ENCODE measurements at places on chromosomes 12 and 14.

DNA sequence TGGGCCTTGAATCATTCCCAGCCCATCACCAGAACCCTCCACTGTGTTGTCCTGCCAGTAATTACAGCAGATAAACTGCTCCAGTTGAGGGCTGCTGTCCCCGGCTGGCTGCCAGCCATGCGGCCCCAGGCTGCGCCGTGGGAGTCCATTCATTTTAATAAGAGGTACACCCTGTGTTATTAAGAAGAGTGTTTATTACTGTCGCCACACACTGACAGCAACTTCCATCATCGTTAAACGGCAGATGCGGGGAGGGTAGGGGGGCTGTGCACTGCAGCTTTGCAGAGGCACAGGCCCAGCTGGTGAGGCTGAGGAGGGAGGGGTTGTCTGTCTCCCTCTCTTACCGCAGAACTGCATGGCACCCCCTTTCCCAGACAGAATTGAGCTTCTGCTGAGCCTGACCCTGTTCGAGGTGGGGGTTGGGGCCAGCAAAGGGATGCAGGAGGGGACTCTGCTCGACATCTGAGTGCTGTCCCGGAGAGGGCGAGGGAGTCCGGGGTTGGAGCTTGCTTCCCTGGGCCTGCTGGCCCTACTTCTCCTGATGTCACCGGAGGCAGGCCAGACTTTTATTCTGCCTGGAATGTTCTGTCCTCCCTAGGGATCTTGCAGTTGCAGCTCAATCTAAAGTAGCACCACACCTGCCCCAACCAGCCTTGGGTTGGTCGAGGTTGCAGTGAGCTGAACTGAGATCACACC, 33.8 kb upstream of the GPATCH2L start:
- no peak for DNase-seq

GRCh38 chr12:1618489-1618888, 10.5 kb upstream of the WNT5B start:
- DNase-seq: no peak

GRCh38 chr14:96038920-96039632, at the start of gene C14orf132:
C14orf132 (plus strand) TSS chr14:96039362; CDS start chr14:96039501, 139 bp downstream.
- no peak for DNase-seq

DNA sequence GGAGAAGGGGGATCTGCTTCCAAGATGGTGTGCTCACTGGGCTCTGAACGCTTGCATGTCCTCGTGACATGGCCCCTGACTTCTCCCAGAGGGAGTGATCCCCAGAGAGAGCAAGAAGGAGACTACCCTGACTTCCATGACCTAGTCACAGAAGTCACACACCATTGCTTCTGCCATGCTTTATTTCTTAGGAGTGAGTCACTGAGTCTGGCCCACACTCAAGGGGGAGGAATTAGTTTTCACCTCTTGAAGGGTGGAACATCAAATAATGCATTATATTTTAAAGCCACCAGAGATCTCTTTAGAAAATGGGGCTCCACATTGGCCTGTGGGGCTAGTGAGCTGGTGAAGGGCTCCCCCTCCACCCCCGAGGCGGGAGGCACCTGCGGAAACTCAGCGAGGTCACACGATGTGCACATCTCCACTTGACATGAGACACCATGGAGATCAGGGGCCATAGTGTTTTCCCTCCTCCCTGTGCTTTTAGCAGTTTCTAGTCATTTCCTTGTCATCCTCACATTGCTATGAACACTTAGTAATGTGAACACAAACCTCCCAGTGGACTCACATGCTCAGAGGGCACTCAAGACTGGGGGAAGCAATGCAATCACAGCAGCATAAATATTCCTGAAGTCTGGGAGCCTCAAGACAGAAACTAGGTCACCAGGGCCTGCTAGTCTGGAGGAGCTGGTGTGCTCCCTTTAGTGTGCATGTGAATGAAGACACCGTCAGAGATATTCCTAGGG, 87.4 kb upstream of the FZD10 start:
- no peak for DNase-seq

DNA sequence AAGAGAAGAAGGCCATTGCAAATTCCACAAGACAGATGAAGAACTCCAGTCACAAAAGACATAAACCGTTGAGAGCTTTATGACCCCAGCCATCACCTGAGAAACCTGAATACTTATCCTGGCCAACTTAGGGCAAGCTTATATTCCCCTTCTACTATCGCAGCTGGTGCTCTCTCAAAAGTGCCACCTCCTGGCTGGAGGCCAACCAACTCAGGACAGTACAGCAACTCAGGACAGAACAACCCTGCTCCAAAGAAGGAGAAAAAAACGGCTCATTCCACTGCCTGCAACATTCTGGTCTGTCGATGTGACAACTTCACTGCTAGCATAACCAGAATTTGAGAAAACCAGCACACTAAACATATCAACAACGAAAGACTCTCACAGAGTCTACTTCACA, 9.7 kb upstream of the KRT6B start:
- DNase-seq: no peak

DNA sequence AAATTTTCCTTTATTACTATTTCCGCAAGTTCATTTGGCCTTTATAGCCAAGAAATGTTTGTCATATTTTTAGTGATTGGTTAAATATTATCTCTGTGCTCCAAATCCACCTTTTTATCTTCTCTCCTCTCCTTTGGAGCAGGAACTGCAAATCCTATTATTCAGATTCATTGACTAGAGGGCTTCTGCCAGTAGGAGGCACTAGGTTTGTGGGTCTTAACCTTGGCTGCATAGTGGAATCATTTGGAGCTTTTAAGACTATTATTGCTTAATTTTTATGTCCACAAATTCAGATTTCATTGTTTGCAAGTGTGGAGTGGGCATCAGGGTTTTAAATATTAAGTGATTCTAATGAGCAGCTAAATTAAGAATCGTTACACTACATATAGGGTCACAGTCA, 75.3 kb upstream of the SYT10 start:
- no peak for DNase-seq

- DNase-seq: no peak
These were observed 31.8 kb upstream of the TEX22 start for GRCh38 chr14:105366386-105367074.

DNA sequence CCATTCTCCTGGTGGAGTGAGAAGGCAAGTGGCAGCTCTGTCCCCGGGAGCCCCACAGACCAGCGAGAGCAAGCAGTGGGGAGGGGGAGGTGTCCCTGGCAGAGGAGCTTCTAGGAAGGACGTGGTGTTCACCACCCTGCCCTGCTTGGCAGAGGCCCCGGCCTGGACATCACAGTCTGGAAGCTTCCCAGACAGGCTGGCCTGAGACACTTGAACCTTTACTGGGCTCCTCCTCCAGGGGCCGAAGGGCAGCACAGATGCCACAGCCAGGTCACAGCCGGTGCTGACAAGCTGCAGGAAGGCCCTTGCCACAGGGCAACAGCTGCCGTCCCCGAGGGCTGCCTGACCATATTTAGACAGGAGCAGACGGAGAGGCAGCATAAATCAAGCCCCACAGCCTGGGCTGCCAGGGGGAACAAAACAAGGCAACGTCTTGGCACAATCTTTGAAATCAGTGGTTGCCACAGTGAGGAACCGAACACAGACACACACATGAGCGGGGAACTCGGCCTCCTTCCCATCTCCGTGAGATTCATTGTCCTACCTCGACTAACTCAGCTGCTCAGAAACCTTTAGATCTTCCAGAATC, 28.5 kb downstream of the PRIMA1 start:
- DNase-seq: no peak

DNA sequence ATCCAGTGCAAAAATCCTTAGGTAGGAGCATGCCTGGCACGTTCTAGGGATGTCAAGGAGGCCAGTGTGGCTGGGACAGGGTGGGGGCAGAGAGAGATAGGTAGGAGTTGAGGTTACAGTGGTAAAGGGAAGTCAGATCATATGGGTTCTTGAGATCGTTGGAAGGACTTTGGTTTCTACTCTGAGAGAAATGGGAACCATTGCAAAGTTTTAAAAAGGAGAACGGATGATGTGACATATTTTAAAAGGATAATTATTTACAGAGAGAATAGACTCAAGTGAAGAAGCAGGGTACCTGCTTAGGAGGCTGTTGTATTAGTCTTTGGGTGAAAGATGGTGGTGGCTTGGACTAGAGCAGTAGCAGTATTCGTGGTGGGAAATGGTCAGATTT, 47.6 kb upstream of the ATP2B1 start:
- DNase-seq: no peak

GRCh38 chr12:42744539-42745182, 155.1 kb upstream of the PRICKLE1 start:
- no peak for DNase-seq

DNA sequence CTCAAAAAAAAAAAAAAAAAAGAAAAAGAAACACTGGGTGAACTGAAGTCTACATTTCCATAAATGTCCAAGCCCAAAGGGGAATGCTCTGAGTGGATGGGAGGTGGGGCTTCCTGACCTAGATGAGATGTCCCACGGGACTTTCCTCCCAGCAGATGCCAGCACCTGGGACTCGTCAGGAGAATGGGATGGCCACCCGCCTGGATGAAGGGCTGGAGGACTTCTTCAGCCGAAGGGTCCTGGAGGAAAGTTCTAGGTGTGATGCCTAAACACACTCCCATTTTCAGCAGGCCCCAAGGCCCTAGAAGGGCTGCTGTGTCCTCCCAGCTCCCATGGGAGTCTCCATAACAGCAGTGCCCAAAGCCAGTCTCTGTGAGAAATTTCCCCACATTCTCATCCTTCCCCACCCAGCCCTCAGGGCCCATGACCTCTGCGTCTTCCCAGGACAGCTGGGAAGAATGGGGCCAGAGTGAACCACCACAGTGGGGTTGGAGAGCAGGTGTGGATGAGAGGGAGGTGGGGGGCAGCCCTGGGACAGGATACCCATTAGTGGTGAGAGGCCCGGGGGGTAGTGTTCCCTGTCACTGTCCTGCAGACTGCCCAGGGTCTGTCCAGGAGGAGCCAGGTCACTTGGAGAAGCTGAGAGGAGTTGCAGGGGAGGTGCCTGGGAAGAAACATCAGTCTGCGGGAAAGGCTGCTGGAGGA, 7.1 kb upstream of the CPNE6 start:
- DNase-seq: no peak

GRCh38 chr14:51089278-51089677, 5.6 kb downstream of the TRIM9 start:
- no peak for DNase-seq

DNA sequence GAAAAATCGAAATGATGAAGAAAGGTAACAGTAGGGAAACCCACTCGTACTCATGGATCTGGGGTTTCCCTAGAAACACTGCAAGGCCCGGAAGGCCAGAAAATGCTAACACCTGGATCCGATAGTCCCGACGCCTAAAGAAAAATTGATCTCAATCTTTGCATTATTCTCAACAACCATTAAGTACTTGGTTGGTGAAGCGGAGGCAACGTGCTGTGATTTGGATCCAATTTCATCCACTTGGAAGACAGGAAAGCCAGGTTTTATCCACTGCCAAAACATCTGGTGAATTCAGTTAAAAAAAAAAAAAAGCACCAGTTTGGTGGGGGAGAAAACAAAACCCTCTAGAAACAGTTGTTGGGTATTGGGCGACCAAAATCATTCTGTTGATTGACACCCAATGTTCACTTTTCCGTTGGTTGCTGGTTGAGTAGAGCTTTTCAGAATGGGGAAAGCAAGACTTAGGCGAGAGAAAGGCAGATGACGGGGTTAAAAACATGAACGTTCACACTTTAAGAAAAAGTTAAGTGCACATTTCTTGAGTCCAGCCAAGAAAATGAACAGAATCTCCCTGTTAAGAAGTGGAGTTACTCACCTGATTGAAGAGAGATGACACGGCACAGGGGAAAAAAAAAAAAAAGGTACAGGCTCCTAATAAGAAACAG, 41.9 kb upstream of the MED13L start:
- DNase-seq: no peak

DNA sequence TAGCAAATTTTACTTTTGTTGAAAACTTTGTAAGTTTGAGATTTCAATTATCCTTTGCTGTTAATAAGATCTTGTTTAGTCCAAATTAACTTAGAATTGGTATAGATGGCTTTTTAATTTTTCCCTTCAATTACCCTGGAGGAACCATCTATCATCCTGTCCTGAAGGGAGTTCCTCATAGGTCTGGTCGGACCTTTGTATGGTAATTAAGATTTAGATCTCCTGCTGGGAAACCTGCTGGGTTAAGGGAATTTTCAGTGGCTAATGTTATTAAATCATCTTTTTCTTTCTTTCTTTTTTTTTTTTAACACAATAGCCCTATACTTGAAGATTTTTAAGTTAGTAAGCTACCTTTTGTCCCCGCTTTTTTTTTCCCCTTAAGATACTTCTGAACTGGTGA, 63.0 kb upstream of the PRMT8 start:
- DNase-seq: no peak

DNA sequence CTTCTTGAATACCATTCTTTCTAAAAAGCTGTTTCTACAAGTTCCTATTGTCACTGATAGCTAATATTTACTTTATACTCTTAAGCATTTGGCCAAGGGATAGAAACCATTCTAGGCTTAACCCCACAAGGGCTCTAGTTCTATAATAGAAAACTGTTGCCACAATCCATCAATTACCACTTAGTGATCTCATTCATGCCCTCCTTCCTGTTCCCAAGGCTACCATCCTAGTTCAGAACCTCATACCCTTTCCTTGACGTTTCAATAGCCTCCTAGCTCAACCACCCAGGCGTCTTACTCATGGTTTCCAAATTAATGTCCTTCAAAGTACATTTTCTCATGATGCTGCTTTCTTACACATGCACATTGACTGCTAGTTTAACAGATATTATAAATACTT, 493.5 kb downstream of the NAV3 start:
- no peak for DNase-seq

DNA sequence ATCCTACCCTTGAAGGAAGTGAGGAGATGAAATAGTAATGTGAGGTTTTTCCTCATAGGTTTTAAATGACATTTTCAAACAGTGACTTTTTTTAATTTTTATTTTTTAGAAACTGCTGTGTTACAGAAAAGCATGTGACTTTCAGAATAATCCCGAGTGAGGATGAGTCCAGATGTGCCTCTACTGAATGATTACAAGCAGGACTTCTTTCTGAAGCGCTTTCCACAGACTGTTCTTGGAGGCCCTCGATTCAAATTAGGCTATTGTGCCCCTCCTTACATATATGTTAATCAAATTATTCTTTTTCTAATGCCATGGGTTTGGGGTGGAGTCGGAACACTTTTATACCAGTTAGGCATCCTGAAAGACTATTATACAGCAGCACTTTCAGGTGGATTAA, 15.8 kb downstream of the PCNX4 start:
- no peak for DNase-seq

- no peak for DNase-seq
These were observed 28.2 kb downstream of the GALNT16 start for GRCh38 chr14:69288011-69288771.

- DNase-seq: no peak
These were observed 12.7 kb downstream of the CCDC197 start for GRCh38 chr14:94009767-94010166.

- no peak for DNase-seq
These were observed 83.5 kb upstream of the MAX start for GRCh38 chr14:65185829-65186228.

GRCh38 chr14:50425816-50426215, 29.1 kb upstream of the CDKL1 start:
- DNase-seq: no peak
